Sciatic nerve (tissue), 2 donors: ENCODE measurements at places on chromosomes 5 and 9. TPM values are rescaled to one million over a fixed set of nuclear protein-coding genes. Genes with fewer than 3 reads are reported as not detected.

DNA sequence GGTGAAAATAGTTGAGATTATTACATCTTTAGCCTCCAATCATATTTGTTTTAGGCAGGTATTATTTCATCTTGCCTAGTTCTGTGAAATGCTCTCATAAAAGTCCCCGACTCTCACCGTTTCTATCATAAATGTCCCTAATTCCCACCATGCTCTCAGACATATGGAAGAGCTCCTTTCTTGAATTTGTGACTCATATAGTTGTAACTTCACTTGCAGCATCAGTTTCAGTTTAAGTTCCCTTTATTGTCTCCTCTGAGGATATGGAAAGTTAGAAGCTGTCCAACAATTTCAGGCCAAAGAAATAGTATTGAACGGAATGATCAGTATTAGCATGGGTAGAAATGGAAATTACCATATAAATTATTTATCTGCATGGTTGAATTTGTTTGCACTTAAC is 187.5 kb upstream of the NR4A3 start:
- no peak for DNase-seq

DNA sequence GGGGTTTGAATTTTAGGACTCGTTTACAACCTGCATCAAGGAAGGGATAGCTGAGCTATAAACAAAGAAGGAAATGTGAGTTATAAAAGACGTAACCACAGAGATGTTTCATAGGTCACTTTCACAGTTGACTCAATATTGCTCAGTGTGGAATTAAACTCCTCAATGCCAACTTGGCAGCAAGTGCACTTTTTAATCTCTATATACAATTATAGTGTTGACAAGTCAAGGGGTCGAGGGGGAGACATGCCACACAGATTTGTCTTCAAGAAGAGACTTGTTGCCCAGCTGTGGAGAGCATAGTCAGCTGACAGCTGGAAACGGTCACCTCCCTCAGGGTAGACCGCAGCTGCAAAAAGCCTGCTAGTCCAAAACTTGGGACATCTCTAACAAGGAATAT is 163.4 kb upstream of the DMAC1 start:
- DNase-seq: no peak

- DNase-seq: peak; percentile 54
Measured at GRCh38 chr5:172765766-172766286, 5.2 kb downstream of the DUSP1 start.

SPEF2 gene
- 14.4 TPM for total RNA-seq

DNA sequence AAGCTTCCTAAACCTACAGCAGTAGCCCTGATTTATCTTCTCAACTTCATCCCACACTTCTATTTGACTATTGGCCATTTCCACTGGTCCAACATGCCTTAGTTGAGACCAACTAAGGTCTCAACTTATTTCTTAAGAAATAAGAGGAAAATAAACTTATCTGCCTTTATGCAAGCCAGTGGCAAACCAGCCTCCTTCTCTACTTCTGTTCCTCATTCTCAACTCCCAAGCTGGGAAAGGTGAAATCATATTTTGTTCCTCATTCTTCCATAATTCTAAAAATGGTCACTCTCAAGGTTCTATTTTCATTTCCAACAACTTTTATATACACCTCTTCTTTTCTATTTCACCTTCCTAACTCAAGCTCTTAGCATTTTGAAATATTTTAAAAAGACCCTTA is 149.6 kb upstream of the C9orf72 start:
- DNase-seq: no peak

DNA sequence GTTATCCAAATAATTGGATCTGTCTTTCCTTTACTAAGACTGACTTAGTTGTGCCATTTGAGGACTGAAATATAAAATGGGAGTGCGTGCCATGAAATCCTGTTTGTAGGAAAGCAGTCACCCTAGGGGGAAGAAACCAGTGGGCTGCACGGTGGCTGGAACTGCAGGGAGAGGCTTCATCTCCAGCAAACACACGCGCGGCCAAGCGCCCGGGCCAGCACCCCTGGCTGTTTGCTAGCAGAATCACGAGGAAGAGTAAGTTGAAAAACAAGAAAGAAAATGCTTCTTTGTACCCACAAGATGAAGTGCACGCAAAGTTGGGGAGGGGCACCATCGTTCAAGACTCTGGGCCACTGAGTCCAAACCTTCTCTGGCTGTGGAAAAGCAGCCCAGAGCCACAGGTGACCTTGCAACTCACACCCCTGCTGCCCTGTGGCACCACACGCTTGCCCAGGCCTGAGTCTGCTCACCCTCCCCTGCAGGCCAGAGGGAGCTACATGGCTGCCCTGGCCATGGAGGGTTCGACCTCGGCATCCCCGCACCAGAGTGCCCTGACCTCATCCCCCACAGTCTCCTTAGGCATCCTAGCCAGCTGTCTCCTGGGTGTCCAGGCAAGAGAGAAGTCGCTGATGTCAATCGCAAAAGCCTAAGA is 55.2 kb downstream of the IRX2 start:
- no peak for DNase-seq

ARSI gene
- 6.3 TPM for total RNA-seq

DNA sequence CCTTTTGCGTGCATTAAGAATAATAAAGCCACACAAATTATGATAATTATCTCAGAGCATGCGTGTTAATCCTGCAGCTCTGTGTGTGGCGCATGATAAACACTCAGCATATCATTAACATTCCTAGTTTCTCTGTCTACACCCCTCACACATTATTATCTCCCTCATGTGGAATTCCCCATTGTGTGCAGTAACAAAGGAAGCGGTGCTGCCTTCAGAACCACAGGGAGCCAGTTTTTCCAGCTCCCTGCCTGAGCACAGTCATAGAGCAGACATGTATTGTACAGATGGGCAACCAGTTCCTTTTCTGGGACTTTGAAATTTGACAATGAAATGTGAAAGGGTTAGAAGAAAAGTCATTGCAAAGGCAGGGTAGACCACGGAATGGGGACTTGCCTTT is 1365.5 kb upstream of the CDH9 start:
- DNase-seq: no peak

TMEM252 gene
- total RNA-seq: not detected

- DNase-seq: no peak
Measured at GRCh38 chr9:96859461-96860198, 5.3 kb upstream of the ZNF782 start.

HSD17B3 gene
- total RNA-seq: 4.5 TPM

GRCh38 chr9:129549684-129550083 is 71.2 kb downstream of the C9orf50 start:
- DNase-seq: peak; percentile 76

GFRA3 gene
- 17.7 TPM for total RNA-seq

- no peak for DNase-seq
Measured at GRCh38 chr9:101397746-101398067, 711 bp downstream of the MRPL50 start.
